ENCODE measurements at places on chromosomes 16 and 17. TPM values are rescaled to one million over a fixed set of nuclear protein-coding genes. Genes with fewer than 3 reads are reported as not detected.

The NATD1 gene
- total RNA-seq = 7.0 TPM

The SLC38A10 gene
- total RNA-seq = 203 TPM

DNA sequence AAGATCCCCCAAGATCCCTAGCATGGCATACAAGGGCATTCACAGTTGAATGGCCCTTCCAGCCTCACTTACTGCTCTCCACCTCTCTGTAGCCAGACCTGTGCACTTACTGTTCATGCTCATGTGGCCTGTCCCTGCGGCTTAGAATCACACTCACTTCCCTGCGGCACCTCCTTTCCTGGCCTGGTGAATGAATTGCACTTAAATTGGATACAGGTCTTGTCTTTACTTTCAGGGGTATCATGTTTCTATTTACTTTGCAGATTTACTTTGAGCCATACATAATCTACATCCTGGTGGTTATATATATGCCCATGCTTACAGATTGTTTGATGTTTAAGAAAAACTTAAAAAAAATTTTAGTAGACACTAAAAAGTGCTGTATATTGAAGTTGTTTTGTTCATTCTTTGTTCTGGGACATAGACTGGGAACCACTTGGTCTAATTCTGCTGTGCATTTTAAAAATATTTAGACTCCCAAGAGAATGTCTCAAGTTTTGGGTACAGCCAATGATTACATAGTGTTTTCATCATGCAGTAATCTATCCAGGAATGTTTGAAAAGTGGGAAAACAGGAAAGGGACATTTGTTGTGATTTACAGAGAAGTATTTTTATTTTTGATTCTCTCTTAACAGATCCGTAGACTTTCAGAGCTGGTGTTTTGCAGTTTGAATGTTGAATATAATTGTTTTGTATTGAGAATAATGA lies 63.9 kb downstream of the NUP88 start:
- H3K36me3 ChIP-seq = peaks cover 15% of the 10 kb centered on the region
- no peak overlapping the region for H3K27ac ChIP-seq
- DNase-seq = no peak
- no peak overlapping the region for H3K4me3 ChIP-seq

DNA sequence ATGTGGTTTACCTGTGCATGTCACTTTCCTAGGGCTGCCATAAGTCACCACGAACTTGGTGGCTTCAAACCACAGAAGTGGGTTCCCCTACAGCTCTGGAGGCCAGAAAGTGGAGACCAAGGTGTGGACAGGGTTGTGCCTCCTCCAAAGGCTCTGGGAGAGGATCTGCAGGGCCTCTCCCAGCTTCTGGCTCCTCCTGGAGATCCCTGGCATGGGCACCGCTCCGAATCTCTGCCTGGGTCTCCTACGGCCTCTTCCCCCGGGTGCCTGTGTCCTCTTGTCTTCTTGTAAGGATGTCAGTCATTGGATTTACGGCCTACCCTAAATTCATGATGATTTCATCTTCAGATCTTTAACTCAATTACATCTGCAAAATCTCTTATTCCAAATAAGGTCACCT lies 2.5 kb upstream of the SRRM2 start:
- no peak overlapping the region for H3K27ac ChIP-seq
- H3K4me3 ChIP-seq = no peak overlapping the region
- H3K27me3 ChIP-seq = no peaks in the 10 kb centered on the region
- H3K4me1 ChIP-seq = peaks cover 30% of the 10 kb centered on the region
- no peaks in the 10 kb centered on the region for H3K36me3 ChIP-seq

- no peaks in the 10 kb centered on the region for H3K27me3 ChIP-seq
- H3K4me3 ChIP-seq = peak overlapping the region; percentile 5
- H3K36me3 ChIP-seq = no peaks in the 10 kb centered on the region
- peak; percentile 82 for DNase-seq
Observed at GRCh38 chr17:74981979-74982662, 5.3 kb upstream of the CDR2L start.

GRCh38 chr16:66364117-66364958 lies 2.2 kb upstream of the CDH5 start:
- H3K27me3 ChIP-seq = no peaks in the 10 kb centered on the region
- no peaks in the 10 kb centered on the region for H3K36me3 ChIP-seq
- H3K4me3 ChIP-seq = no peak overlapping the region

DNA sequence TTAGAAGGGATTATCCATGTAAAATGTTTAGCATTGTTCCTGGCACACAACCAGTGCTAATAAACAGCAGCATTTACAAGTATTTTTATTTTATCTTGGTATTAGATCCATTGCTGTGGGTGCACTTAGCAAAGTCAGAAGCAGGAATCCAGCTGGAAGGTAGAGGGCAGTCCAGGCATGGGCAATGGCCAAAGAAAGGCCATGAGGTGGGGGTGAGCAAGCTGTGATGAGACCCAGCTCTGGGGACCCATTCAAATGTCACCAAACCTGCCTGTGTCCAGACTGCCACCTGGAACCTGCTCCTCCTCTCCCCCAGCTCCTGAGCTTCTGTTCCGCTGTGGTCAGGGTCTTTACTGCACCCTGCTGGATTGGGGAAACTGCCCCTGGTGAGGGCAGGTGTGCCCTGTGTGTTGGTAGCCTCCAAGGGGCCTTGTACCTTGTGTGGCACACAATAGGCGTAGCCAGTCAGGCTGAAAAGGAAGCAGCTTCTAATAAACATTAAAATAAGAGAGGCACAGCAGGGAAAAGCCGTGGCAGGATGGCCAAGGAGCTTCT lies 118.0 kb upstream of the CRHR1 start:
- H3K27me3 ChIP-seq = no peaks in the 10 kb centered on the region
- DNase-seq = no peak
- no peaks in the 10 kb centered on the region for H3K36me3 ChIP-seq
- H3K4me1 ChIP-seq = no peaks in the 10 kb centered on the region
- H3K27ac ChIP-seq = no peak overlapping the region

- DNase-seq = no peak
- H3K27me3 ChIP-seq = no peaks in the 10 kb centered on the region
- peaks cover 79% of the 10 kb centered on the region for H3K4me1 ChIP-seq
- H3K27ac ChIP-seq = peak overlapping the region; percentile 82
Observed at GRCh38 chr17:74766413-74766812, 9.7 kb downstream of the NAT9 start.

GRCh38 chr17:74866198-74866835 lies 6.5 kb downstream of the FDXR start:
- peaks cover 13% of the 10 kb centered on the region for H3K4me1 ChIP-seq
- H3K27me3 ChIP-seq = no peaks in the 10 kb centered on the region
- DNase-seq = no peak
- H3K36me3 ChIP-seq = no peaks in the 10 kb centered on the region

DNA sequence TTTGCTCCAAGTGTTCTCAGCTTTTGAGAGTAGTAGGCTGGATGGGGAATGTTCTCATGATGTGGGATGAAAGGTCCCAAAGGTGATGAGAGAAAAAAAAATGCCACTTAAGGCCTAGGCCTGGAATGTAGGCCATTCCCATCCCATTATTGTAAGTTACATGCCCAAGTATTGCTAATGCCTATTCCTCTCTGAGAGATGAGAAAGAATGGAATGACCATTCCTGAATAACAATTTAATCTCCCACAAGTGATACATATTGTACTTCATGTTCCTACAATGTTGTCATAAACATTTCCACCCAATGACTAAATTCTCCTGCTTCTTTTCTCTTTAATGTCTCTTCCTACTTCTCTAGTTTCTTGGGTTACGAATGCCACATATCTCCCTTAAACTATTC lies 102.8 kb upstream of the KCNJ16 start:
- no peaks in the 10 kb centered on the region for H3K27me3 ChIP-seq
- H3K36me3 ChIP-seq = no peaks in the 10 kb centered on the region
- H3K4me1 ChIP-seq = no peaks in the 10 kb centered on the region
- no peak for DNase-seq
